SW 1271 (cell line): ENCODE measurements at places on chromosomes 4 and X.

GRCh38 chr4:183636923-183637322 is 22.1 kb downstream of the RWDD4 start:
- DNase-seq, result no peak

- no peak for DNase-seq
These were observed 69.0 kb upstream of the IL15 start for GRCh38 chr4:141567326-141567915.

- no peak for DNase-seq
These were observed 60.7 kb downstream of the SPATA4 start for GRCh38 chr4:176134670-176135069.

DNA sequence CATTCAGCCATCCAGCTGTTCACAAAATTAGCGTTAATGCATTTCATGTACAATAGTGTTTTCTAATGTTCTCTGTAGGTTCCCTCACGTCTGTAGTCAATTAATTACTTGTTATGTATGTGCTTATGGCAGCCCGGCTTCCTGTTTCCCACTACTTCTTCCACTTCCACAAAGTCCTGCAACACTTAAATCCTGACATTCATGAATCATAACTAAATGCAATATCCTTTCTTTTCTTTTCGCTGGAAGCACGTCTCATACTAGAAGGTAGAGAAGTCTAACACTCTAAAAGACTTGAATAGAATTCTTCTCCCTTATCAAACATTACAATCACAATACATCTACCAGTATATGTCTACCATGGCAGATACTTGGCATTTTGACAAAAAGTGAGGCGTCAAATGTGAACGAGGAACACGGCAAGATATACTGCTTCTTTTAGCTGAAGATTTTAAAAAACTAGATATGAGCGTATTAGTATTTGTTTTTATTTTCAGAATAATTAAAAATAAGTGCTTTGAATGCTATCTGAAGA is 239.0 kb upstream of the DIAPH2 start:
- no peak for DNase-seq

GRCh38 chr4:84666439-84666838 is 83.5 kb downstream of the CDS1 start:
- no peak for DNase-seq
